ENCODE measurements at places on chromosomes 6 and 20. TPM values are rescaled to one million over a fixed set of nuclear protein-coding genes. Genes with fewer than 3 reads are reported as not detected.

GRCh38 chr6:61869632-61870400, 416.2 kb downstream of the KHDRBS2 start:
- DNase-seq = no peak

- no peak for DNase-seq
Measured at GRCh38 chr6:130138909-130139242, 83.9 kb downstream of the SAMD3 start.

GRCh38 chr20:57380081-57380750, 11.0 kb upstream of the RBM38 start:
- no peak for DNase-seq

DNA sequence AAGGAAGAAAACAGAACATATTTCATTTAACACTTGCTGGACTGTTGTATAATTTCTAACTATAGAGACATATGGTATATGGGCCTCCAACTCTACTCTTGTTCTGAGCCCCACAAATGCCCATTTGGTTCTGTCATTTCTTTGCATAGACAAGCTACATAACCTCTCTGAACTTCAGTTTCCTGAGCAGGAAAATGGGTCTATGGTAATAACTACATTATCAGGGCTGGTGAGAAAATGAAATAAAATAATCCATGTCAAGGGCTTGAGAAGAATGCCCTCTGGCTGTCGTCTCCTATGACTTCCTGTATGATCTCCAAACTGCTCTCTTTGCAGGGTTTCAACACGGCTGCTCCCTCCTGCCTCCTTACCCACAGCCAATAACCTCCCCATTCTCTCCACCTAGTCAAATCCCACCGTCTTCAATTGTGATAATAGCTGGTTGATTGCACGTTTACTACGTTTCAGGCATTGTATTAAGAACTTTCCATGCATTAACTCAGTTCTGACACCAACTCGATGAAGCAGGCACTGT, 12.0 kb downstream of the ZCCHC3 start:
- no peak for DNase-seq

GRCh38 chr6:39339868-39340550, 17.5 kb upstream of the KCNK16 start:
- no peak for DNase-seq

ERVFRD-1 gene
- polyA plus RNA-seq = 0.02 TPM

TMEM170B gene
- 1.7 TPM for polyA plus RNA-seq

GRCh38 chr6:12890171-12890790, 173.7 kb downstream of the PHACTR1 start:
- no peak for DNase-seq

DNA sequence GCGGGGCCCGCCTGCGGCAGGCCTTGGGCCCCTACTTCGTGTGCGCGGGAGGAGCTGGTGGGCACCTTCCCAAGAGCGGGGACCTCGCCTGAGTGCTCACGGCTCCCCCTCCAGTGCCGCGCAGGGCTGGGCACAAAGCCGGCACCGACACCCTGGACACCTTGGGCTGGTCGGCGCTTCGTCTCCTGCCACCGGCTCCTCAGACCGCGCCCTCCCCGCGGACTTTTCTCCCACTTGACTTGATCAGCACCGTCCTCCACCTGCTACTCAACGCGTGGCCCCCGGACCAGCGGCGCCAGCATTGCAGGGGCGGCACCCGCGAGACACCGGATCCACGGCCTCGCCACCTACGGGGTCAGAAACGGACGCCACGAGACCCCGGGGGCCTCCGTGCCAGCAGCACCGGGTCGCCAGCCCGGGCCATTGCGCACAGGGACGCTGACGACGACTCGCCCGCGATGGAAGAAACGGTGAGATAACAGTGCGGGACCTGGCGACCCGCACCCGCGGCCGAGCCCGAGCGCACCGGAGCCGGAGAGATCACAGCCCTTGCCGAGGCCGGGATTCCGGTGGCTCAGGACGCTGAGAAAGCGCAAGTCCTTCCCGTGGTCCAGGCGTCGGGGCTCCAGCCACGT, 154.2 kb downstream of the DLL1 start:
- DNase-seq = no peak

Data from thymus (tissue), 14 donors.